ENCODE measurements at places on chromosomes 1 and 21.

DNA sequence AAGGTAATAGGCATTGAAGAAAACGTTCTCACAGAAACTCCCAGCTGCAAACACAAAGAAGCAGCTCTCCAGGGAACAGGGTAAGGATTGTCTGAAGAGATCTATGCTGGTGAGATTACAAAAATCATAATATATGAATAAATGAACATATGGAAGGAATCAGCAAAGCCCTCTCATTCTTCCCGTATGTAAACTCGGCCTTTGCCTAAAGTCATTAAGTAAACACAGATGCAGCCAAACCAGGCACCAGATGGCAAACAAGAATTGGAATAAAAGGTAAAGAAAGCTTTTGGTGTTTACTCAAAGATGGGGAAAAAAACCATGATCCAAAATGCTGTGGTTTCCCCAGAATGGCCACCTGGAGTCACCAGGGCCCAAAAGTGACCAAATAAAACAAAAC lies 76.6 kb upstream of the HOOK1 start:
- no peak for DNase-seq

- no peak for DNase-seq
Measured at GRCh38 chr1:53273526-53273925, 35.2 kb upstream of the MAGOH start.

DNA sequence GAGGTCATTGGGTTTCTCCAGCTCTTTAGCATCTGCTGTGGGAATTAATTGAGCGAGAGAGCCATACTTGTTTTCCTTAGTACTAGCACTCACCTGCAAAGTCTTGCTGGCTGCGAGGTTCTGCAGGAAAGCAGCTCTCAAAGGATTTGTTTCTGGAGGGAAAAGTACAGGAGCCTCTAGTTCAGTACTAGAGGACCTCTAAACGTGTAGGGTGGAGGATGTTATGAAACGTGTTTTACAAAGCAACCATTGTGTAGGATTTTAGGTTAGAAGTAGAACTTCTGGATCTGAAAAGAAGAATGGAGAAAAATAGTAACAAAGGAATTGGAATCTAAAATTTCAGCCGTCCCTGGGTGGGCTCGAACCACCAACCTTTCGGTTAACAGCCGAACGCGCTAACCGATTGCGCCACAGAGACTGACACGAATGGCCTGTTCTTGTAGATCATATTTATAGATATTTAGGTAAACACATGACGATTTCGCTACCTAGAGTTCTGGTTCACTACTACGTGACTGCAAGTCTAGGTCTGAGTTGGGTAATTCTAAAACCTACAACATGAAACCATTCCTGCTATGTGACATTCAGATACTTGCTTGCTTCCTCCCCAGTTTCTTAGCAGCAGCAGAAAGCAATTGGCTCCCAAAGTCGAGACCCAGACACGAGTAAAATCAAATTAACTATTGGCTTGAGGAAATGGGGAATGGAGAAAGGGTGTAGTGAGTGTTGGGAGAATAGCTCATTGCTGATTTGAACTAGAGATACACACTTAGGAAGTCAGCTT lies 60.2 kb upstream of the CFAP126 start:
- DNase-seq, result no peak

GRCh38 chr1:234535763-234536515 lies 57.0 kb upstream of the TARBP1 start:
- no peak for DNase-seq

Measured in stimulated activated CD4-positive, alpha-beta T cell treated with anti-CD3 and anti-CD28 coated beads, TNF-alpha, amount 100 ng/mL, for 1 hour (primary cell).